Stimulated activated CD4-positive, alpha-beta T cell treated with anti-CD3 and anti-CD28 coated beads, Interleukin-1b, Interleukin-23, amount 100 ng/mL, for 1 hour (primary cell): ENCODE measurements at places on chromosomes 5 and 9.

GRCh38 chr9:109906766-109907382 is 126.9 kb downstream of the PALM2AKAP2 start:
- no peak for DNase-seq

DNA sequence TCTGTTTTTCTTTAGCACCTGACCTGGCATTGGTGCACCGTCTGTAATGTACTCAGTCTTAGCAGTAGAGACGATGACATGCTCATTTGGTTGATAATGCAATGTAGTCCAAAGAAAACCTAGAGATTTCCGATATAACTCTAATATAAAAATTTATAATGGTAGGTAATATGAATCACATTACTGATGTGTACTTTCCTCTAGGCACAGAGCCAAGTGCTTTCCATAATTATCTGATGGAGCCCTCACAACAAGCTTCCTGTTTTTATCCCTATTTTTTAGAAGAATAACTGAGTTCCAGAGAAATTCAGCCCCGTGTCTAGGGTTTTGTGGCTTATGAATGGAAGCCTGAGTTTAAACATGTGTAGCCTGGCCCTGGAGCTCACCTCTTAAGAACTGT is 53.7 kb downstream of the KDM4C start:
- DNase-seq: no peak

GRCh38 chr5:163564321-163564938 is 59.0 kb downstream of the MAT2B start:
- peak; percentile 20 for DNase-seq

- no peak for DNase-seq
These were observed 60.1 kb upstream of the UBAC1 start for GRCh38 chr9:136021171-136021871.

- DNase-seq: no peak
These were observed 7.9 kb upstream of the IER5L start for GRCh38 chr9:129185991-129186390.

DNA sequence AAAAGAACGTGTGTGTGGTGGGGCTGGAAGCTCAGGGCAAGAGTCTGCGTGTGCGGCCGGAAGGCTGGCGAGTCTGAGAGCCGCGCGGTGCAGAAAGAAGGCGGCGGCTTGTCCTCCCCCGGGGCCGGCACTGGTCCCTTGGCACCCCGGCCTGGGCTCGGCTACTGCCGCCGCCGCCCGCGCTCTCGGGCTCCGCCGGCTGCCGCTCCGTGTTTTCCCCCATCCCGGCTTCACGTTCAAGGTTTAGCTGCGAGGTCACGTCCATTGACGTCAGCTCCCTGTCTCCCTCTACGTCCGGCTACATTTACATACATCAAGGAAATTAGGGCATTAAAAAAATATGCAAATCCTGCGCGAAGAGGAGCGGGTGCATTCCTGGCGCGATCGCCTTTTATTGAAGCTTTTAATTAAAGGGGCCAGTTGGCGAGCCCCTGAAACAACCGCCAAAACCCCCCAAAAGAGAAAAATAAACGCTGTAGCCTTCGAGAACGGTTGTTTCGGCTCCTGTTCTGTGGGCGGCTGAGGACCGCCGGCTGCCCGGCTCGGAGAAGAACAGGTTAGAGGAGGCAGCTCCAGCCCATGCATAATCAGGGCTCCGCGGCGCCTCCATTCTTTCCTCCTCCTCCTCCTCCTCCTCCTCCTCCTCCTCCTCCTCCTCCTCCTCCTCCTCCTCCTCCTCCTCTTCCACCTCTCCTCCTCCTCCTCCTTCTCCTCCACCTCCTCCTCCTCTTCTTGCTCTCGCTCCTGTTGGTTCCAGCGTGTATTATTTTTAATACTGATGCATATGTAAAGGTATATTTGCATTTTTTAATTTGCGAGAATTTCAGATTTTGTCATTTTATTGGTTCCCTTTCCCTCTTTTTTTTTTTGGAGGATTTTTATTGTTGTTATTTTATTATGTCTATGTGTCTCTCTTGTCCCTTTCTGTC is 207.0 kb downstream of the MEF2C start:
- DNase-seq: no peak

DNA sequence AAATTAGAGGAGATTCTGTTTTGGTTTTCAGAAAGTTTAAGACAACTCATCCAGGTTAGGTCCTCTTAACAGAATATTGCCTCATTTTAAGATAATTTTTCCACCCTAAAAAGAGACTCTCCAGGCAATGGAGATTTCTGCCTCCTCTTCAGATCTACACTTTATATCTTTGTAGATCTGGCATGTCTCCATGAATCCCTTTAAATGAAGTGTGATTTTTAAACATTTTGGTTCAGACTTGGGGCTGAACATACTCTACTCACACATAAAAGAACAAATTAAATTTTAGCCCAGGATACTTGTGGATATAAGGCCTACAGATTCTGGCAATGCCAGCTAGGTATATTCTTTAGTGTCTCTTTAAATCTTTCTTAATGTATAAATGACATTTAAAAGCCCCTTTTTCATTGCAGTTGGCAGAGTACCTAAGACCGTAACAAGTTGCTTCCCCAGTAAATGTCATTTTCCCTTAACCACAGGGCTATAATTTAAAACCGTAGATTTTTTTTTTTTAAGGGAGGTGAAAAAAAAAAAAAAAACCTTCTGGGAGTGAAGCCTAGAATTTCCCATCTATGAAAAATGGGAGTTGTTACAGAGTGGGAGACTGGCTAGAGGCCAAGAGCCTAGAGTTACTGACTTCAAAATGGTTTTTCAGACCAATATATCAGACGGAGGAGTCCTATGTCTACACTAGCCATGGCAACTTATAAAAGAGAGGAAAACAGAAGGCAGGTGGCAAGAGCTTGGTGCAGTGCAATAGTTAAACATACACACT is 207.8 kb upstream of the TARS1 start:
- no peak for DNase-seq

DNA sequence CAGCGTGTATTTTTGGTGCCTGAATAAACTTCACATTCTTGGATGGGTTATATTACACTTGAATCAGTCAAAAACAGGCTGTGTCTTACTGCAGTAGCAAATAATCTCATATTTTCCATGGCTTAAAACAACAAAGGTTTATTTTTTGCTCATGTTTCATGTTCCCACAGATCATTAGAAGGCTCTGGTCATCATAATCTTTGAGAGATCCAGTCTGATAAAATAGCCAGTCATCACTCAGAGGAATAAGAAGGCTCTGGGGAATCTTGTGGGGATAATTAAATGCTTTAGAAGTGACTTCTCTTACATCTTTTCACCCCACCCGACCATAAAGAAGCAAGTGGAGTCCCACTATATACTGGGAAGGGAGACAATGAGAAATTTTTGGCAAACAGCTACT is 417.7 kb downstream of the PSAT1 start:
- no peak for DNase-seq

DNA sequence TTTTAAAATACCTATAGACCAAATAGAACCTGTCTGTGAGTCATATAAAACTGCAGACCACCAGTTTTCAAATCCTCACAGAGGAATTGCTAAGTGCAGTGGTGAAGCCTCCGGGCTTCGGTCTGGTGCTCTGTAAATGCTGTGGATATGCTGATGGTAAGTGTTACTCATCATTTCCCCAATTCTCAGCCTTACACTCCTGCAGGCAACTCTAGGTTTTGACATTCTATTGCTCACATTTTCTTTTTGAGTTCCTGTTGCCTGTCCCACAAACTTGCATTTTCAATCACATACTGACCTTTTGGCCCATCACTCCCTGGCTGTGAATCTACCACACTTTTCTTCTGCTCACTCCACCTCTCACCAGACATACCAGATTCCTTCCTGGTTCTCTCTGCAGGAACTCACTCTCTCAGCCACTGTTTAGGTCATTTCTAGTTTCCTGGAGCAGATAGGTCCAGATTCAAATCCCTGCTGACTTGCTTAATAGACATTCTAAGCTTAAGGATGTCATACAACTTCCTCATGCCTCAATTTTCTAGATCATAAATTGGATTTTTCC is 192.9 kb downstream of the RAB3C start:
- no peak for DNase-seq
